Peyer's patch (tissue), 4 donors: ENCODE measurements at places on chromosomes 4 and X. TPM values are rescaled to one million over a fixed set of nuclear protein-coding genes. Genes with fewer than 3 reads are reported as not detected.

Gene SOD3
- total RNA-seq: 14.0 TPM

Gene CD38
- 3.6 TPM for total RNA-seq

Gene GYPE
- total RNA-seq: not detected

Gene ARHGAP6
- total RNA-seq: 2.1 TPM

Gene LONRF3
- total RNA-seq: 5.0 TPM

Gene MAGEA10
- not detected for total RNA-seq

Gene DCAF12L2
- total RNA-seq: not detected

Gene TMEM185A
- 15.1 TPM for total RNA-seq
